ENCODE measurements at places on chromosomes 1 and 21. TPM values are rescaled to one million over a fixed set of nuclear protein-coding genes. Genes with fewer than 3 reads are reported as not detected.

- DNase-seq, result no peak
Measured at GRCh38 chr1:37940299-37940947, 6.4 kb downstream of the INPP5B start.

DNA sequence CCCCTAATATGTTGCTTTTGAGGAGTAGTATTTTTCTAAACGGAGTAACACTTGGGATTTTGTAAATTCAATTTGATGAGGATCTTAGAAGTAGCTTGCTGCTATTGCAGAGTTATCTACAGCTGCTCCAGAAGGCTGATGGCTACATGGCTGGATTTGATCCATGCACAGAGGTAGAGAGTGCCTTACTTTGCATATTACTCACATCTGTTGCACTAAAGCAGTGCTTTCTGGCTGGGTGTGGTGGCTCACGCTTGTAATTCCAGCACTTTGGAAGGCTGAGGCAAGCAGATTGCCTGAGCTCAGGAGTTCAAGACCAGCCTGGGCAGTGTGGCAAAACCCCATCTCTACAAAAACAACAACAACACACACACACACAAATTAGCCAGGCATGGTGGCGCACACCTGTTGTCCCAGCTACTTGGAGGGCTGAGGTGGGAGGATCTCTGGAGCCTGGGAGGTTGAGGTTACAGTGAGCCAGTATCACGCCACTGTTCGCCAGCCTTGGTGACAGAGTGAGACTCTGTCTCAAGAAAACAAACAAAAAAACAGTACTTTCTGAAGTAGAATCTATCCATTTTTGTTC, 24.6 kb downstream of the RALGPS2 start:
- DNase-seq, result no peak

DNA sequence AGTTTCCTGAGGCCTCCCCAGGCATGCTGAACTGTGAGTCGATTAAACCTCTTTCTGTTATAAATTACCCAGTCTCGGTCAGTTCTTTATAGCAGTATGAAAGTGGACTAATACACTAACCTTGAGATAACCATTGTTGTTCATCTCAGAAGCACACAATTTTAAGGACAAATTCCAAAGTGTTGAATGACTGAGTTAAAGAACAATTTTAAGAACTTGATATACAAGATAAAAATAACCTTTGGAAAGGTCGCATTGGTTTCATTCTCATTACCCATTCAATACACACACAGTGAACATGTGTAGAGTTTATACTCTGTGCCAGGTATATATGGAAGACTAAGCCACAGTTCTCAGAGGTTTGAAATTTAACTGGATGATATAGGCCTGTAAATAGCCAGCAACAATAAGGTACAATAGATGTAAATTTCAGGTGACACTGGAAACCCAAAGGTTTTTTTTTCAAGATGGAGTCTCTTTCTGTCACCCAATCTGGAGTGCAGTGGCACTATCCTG, 19.1 kb upstream of the SRSF10 start:
- no peak for DNase-seq

URB2 gene
- 5.4 TPM for total RNA-seq

LRRIQ3 gene
- 0.81 TPM for total RNA-seq

GRCh38 chr1:175422156-175422555, 229.6 kb upstream of the KIAA0040 start:
- DNase-seq, result no peak

DNA sequence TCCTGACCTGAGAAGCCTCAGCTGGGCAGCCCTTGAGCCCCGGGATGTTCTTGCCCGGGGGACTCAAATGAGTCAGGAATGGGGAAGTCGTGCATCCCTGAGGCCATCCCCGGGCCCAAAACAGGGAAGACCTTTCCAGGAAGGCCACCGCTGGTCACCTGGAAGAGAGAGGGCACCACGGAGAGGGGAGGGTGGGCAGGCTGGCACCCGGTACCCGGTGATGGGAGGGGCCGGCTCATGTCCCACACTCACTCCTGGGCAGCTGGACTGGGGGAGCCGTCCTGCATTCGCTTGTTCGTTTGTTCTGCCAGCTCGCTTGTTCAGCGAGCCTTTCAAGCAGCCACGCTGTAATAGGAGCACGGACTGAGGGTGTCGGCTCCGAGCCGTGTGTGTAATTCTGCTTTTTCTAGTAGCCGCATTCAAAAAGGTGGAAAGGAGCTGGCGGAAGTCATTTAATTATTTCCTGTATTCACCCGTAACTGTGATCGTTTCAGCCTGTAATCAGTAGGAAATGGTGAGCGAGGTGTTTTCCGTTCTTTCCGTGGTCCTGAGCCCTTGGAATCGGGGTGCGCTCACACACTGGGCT, 48.4 kb upstream of the CCDC27 start:
- no peak for DNase-seq

ATP1A2 gene
- 40.9 TPM for total RNA-seq

DYNLT4 gene
- not detected for total RNA-seq

DNA sequence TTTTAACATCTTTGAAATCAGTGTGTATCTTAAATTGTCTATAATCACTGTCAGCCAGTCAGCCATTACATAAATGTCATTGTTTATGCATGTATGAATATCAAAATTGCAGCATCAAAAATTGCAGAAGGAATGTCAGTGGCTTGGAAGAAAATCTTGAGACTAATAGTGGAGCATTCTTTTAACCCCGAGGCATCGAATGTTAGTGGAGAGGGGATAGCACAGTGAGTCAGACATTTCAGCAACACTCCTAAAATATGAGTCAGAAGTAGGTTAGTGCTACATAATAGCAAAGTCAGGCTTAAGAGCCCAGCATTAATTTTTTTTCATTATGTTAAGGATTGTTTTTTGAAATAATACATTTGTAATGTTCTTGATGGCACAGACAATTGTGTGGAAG, 45.5 kb downstream of the SNRPE start:
- peak; percentile 88 for DNase-seq

GRCh38 chr21:37553078-37553481, 186.5 kb downstream of the DYRK1A start:
- DNase-seq, result peak; percentile 79

PAFAH2 gene
- 10.9 TPM for total RNA-seq

GRCh38 chr1:55148676-55149075, 66.5 kb downstream of the USP24 start:
- DNase-seq, result no peak

TMOD4 gene
- total RNA-seq, result 0.48 TPM

DNA sequence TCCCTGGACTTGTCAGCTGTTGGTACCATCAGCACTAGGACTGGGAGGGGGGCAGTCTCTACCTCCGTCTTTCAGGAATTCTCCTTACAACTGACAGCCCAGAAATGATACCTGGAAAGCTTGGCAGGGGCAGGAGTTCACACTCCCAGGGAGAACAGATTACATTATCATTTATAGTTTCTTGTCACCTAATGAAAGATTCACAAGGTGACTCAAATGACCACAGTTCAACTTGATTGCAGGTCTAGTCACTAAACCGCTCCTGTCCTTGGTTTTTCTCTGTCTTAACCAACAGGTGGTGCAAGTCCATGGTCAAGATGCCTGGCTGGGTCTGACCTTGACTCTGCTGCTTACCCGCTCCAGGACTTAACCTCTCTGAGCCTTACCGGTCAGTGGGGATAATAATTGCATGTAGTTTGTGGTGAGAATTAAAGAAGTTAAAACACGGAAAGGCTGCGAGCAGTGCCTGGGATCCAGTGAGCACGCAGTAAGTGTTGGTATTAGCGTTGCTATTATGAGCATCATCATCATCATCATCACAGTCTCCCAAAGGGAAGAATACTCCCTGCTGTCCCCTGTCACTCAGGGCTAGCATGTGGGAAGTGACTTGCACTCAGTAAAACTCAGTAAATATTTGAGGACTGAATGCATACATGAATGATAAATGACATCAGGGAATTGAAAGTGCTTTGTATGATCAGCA, 125.3 kb upstream of the CD34 start:
- peak; percentile 44 for DNase-seq

DNA sequence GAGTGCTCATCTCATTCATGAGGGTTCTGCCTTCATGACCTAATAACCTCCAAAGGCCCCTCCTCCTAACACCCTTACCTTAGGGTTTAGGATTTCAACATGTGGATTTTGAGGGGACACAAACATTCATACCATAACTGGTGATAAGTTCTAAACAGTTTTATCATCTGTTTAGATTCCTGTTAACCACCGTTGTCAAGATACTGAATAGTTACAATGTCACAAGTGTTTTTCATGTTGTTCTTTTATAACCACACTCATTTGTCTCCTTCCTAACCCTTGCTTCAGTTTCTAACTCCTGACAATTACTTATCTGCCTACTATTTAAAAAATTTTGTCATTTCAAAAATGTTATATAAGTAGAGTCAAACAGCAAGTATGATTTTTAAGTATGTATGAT, 86.0 kb downstream of the NCAM2 start:
- DNase-seq, result peak; percentile 48

KIF2C gene
- 11.0 TPM for total RNA-seq

DNA sequence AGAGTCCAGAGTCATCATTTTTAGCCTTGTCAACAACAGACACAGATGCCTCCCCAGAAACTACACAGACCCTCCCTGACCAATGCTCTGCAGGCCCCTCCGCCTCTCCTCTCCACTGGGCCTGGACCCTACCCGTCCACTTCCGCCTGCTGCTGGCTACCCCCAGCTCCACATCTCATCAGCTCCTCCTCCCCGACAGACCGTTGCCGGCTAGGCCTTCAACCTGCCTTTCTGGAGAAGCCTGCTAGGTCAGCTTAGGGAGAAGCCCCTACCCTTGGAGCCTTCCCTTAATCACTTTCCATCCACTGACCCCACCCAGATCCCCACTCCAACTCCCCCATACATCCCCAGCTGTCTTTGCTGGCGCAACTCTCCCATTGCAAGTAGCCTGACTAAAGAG, 1.4 kb downstream of the TRIM17 start:
- no peak for DNase-seq

DNA sequence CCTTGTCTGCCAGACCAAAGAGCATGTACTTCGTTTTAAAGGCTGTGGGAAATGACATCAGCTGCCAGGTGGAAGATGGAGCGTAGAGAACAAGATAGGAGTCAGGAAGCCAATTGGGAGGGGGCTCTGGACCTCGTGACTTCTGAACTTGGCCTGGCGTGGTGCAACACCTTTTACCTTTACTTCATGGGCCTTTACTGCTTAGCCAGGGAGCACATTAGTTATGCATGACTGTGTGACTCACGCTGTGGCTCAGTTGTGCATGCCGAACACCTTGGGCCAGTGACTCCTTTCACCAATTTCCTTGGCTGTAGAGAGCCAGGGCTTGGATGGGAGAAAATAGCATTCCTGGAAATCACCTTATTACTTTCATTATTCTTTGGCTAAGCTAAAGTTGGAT, 7.2 kb downstream of the XCL1 start:
- no peak for DNase-seq

DNA sequence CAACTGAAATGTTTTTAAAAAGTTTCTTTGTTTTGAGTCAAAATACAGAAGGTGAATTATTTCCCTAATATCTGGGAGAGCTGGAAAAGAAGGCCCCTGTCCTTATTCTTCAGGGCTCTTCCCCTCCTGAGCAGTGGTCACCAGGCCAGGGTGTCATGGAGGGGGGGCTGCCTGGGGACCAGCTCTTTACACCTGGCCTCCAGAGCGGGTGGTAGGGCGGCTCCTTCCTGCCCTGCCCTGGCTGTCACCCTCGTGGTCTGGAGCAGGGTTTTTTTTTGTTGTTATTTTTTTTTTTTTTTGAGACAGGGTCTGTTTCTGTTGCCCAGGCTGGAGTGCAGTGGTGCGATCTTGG, 6.6 kb downstream of the SKI start:
- DNase-seq, result no peak

GRCh38 chr1:110053552-110054428, 16.7 kb downstream of the ALX3 start:
- DNase-seq, result peak; percentile 65

GRCh38 chr1:26752519-26752918, 35.2 kb upstream of the PIGV start:
- DNase-seq, result no peak

DNA sequence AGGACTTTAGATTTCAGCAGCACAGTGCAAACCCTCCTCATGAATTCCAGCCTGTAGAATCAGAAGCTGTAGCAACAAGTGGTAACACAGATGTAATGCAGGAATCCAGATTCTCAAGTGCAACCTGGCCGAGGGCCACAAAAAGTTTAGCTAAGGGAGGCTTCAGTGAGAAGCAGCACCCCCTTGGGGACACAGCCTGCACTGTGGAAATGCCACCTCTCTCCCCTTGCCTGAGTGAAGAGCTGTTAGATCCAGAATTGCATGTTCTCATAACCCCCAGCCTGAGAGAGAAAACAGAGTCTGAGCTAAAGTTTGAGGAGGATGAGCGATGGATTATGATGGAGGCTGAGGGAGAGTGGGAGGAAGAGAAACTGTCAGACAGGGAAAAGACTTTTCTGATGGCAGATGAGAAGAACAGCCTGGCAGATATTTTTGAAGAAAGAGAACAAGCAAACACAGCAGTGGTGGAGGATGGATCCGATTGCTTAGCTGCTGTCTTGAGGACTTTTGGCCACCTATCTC, 80.5 kb upstream of the BMP8A start:
- DNase-seq, result peak; percentile 95

COL11A1 gene
- 41.0 TPM for total RNA-seq

GCLM gene
- 1.5 TPM for total RNA-seq

PARS2 gene
- 12.0 TPM for total RNA-seq
